NCI-H187 treated with DMSO at 0.1 percent for 48 hours (cell line): ENCODE measurements at places on chromosomes 2 and 18.

DNA sequence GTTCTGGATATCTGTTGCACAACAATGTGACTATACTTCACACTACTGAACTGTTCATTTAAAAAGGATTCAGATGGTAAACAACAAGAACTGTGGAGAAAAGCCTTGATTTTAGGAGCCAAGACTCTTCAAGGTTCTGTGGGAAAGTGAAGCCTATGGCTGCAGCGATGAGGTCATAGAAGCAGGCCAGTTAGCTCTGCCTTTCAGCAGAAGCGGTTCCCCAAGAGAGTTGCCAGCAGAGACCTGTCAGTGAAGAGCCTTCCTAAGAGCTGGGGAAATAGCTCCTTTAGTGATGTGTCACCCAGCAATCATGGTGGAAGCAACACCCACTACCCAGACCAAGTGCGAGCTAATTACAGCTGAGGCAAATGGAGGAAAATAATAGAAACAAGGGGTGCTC, 346.5 kb upstream of the ETAA1 start:
- DNase-seq, result no peak

GRCh38 chr2:207202645-207203044, 36.9 kb upstream of the KLF7 start:
- DNase-seq, result no peak

DNA sequence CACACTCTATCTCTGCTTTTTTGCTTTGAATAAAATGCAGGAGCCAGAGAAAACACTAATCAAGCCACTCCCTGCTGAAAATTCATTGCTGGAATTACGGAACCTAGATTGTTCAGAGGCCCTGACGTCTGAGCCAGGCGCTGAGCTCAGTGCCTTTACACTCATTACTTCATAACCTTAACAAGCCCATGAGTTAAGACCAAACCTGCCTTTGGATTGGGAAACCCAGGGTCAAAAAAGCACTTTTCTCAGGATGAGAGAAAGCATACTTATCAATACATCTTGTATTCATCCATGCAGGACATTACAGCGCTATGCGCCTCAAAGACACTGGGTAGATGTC, 762 bp downstream of the INO80C start:
- no peak for DNase-seq

DNA sequence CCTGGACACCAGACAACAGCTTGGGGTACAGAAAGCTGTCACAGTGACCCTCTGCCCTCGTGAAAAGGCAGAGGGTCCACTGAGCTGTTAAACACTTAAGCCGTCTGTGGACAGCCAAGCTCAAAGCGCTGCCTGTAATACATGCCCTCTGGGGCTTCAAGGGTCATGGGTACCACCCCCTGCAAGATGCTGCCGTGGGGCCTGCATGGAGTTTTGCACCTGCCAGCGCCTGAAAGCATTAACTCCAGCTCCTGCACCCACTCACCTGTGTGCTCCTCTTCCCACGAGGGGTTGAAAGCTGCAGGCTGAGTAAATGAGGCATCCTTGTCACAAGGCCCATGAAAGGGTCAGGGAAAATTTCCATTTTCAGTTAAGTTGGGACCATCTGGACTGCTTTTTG, 70.6 kb upstream of the PHLPP1 start:
- DNase-seq, result no peak

DNA sequence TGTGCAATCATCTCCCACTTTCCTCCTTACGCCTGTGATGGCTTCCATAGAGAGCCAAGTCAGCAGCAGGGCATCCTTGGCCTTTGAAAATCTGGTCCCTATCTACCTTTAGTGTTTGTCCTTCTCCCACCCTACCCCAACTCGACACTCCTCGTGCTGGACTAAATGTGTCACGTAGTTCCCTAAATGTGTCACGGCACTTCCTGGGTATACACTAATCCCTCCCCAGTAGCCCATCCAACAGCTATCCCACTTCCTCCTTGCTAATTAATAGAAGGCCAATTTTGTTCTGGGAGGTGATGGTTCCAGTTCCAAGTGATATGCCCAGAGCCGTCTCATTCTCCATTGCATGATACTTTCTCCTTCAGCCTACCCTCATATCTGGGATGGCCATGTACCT, 36.5 kb upstream of the ZFP36L2 start:
- DNase-seq, result no peak

DNA sequence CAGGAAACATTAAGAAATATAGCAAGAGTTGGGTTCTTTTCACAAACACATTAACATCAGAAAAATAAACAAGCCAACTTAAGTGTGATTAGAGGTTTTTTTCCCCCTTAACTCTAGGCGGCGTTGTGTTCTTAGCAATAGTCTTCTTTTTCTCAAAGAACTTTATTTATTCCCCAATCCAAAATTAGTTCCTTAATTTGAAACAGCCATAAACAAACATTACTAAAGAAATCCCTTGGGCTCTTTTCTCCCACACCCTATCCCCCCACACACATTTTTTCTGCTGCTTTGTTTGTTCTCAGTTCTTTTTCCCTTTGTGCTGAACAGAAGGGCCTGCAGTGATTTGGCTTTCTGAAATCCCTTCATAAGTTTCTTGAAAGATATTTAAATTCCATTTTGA, 13.2 kb upstream of the MYO1B start:
- no peak for DNase-seq

- DNase-seq, result no peak
Measured at GRCh38 chr2:107932979-107933378, 53.3 kb upstream of the SLC5A7 start.

- no peak for DNase-seq
Measured at GRCh38 chr2:211454679-211455078, 898.3 kb downstream of the CPS1 start.

DNA sequence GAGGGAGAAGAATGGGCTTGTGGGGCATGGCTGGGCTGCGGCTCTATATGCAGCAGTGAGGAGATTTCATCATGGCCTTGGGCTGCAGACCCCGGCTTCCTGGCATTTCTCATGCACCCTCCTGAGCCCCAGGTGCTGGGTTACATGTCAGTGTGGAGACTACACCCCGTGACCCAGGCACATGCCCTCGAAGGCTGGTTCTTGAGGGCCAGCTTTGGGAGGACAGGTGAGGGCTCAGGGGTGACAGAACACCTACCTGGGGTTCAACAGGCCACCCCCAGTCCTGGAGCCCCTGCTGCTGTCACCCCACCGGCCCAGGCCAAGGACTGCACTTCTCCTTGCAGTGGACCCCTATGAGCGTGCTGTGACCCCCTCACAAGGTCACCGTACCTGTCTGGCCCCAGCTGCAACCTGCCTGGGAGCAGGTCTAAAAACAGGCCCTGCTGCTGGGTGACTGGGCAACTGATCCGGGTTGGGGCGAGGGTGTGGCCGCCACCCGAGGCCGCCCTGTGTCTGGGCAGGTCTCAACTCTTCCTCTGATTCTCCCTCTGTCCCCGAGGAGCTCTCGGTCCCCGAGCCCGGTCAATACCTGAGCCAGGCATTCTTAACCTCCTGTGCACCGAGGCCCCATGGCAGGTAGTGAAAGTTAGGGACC, 94.8 kb upstream of the OTOS start:
- DNase-seq, result no peak

- DNase-seq, result no peak
Measured at GRCh38 chr18:23307567-23308295, 145.4 kb upstream of the RIOK3 start.
